ENCODE measurements at places on chromosomes 12 and 14.

- no peak for DNase-seq
Observed at GRCh38 chr14:21096438-21096837, 2.0 kb downstream of the ZNF219 start.

- DNase-seq = no peak
Observed at GRCh38 chr14:22689199-22689598, 45.0 kb upstream of the OR6J1 start.

GRCh38 chr12:94717108-94717507 lies 66.8 kb upstream of the TMCC3 start:
- DNase-seq = no peak

DNA sequence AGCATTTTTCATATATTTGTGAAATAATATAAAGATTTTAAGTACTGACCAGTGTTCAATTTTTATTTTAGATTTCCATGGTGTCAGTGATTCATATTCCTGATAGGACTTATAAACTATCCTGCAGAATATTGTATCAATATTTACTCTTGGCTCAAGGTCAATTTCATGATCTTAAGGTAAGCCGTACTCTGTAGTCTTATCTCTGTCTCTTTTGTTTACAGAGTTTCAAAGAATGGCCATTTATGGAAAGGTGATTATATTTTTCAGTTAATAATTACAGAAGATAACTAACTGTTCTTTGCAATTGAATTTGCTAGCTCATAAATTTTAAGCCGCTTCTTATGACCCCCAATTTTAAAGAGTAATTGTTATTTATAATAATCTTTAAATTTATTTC lies 27.9 kb downstream of the CGRRF1 start:
- no peak for DNase-seq

GRCh38 chr12:131128556-131128955 lies 174.8 kb downstream of the ADGRD1 start:
- DNase-seq = no peak

DNA sequence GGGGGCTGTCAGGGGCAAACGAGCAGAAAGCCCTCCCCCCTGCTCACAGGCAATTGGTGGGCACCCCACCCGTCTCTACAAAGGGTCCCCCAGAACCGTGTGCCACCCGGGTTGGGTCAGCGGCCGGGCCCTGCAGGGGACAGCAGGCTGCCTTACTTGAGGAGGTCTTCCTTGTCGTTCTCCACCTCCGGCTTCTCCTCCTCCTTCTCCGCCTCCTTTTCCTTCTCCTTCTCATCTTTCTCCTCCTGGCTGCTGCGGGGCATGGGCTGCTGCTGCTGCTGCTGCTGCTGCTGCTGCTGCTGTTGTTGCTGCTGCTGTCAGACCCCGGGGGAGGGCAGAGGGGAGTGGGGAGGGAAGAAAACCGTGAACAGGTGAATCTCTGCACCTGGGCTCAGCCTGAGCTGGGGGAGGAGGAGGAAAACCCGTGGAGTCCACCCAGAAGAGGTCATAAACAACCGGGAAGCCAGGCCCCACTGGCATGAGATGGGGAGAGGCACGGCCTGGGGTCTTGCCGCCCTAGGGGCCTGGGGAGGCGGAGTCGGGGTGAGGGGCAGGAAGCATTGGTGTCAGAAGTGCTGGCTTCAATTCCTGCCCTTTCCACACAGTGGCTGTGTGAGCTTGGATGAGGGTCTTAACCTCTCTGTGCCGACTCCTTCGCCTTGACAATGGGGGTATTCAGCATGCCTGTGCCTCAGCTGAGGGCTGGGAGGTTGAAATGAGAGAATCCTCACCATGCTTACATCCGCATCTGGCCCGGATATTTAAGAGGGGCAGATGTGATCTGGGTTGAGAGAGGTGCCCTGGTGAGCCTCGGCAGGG lies 107.6 kb downstream of the RFLNA start:
- no peak for DNase-seq

GRCh38 chr14:42299692-42300091 lies 693.0 kb downstream of the LRFN5 start:
- no peak for DNase-seq

- DNase-seq = no peak
Observed at GRCh38 chr14:37428954-37429353, 166.1 kb downstream of the FOXA1 start.

DNA sequence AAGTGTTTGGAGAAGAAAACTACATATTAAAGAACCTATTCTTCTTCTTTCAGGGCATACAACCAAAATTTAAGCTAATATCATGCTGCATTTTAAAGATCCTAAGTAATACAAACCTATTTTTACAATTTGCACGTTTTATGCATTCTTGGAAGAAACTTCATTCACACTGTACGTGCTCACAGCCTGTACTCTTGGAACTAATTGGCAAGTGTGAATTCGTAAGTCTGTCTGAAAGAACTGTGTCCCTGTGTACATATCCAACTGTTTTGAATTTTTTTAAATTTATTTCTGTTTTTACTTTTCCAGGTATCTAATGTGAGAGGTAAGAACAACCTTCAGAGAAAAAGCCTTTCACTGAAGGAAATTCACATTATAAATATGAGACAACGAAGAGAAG lies 347.0 kb downstream of the MDGA2 start:
- no peak for DNase-seq

GRCh38 chr12:72472350-72472749 lies 200.2 kb downstream of the TRHDE start:
- no peak for DNase-seq

GRCh38 chr12:112907415-112908157 lies 824 bp downstream of the OAS1 start:
- no peak for DNase-seq

DNA sequence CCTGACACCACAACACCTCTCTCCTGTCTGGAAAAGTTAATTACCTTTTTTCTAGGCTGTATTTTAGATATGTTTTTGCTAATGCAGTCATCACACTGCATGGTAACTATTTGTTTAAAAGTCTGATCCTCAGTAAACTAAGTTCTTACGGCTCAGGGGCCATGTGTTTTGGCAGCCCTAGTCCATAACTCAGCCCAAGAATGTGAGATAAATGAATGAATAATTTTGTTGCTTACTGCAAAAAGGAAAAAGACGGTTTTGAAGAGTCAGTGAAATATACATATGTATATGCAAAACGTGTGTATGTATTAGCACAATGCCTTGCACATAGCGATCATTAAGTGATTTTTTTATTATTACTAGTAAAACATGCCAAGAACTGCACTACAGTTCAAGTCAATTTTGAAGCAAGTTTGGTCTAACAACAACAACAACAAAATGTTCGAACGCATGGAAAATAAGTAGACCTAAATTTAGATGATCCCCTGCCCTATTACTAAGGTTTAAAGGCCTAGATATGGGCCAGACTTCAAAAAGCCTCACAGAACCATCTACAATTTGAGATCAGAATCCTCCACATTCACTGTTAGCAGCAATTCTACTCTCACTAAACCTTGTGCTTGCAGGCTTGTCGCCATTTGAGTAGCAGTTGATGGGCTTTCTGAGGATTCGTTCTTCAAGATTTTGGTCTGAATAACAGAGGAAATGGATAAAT lies 140.0 kb downstream of the NDUFA12 start:
- no peak for DNase-seq

DNA sequence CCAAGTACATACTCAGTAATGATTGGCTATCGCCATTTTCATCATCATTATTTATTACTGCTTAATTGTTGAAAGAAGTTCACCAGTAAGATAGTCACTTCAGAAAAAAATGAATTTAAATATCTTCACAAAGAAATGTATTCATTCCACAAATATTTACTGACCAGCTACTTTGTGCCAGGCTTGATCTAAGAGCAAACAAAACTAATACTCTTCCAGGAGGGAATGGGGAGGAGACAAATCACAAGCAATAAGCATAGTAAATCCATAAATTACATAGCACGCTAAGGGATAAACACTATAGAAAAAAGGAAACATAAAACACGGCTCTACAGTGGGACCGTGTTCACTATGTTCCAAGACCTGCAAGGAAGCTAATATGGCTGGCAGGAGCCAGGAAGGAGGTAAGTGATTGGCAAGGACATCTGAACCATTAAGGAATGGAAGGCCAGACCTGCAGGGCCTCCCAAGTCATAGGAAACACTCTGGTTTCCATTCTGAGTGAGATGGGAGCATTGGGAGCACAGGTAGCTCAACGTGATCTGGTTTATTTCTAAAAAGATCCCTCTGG lies 27.5 kb downstream of the ITPR2 start:
- no peak for DNase-seq

DNA sequence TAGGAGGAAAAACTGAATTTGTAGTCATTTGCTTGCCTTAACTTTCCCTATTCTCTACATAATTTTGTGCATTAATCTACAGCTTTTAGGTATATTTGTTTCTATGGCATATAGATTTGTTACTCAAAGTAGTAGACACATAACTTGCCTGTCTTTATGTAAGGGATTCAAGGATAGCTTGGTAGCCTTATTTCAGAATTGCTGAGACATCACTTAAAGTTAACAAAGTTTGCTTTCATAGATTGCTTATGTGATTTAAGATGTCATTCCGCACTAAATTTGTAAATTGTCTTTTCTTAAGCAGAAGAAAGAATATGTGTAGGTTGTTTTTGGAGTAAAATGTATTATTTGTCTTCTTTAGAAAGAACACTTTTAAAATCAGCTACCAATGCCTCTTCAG lies 477.7 kb upstream of the NOVA1 start:
- DNase-seq = no peak

DNA sequence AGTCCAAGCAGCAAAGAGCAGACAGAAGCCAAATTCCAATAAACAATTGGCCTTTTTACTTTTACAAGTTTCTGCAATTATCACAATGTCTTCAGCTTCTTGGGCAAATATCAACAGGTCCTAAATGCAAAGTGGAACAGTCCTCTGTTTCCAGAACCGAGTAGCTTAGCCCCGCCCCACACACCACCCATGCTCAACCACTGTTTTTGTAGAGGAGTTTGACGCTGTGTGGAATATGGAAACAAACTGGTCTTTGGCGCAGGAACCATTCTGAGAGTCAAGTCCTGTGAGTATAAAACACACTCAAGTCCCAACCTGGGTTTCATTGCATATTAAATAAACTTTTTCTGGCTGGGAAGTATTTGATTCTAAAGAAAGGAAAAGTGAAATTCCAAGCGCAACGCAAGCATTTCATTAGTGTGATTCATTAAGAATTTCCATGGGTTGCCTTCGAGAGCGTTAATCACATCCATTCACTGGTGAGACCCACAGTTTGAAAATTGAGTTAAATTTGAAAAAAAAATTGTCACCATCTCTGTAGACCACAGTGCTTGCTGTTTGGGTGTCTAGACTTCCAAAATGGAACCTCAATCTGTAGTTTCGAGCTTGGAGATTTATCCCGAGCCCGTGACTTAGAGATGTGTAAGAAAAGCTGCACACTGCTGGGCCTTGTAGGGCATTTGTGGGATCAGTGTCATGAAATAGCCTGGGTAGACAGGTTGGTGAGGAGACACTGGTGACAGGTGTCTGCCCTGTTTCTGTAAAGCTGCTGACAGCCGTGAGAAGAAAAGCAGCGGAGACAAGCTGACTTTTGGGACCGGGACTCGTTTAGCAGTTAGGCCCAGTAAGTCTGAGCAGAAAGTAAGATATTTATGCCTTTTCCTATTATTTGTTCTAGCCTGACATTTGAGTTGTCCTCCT lies 96.1 kb downstream of the DAD1 start:
- DNase-seq = no peak

- no peak for DNase-seq
Observed at GRCh38 chr14:95255487-95255886, 64.2 kb downstream of the CLMN start.

GRCh38 chr12:57518176-57518919 lies 2.0 kb downstream of the DDIT3 start:
- DNase-seq = no peak

DNA sequence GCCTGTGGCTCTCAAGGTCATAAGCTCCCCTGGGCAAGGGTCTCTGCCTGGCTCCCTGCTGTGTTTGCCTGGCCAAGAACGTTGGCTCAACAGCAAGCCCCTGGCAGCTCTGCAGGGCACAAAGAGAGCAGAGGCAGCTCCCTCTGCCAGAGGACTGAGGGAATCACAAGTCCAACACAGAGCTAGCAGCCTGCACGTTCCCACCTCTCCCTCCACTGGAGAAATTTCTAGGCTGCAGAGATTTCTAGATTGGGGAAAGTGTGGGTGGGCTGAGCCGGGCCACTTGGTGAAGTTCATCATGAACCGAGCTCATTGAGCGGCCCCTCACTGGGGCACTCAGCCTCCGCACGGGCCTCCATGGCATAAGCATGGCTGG lies 19.8 kb downstream of the ZFYVE21 start:
- no peak for DNase-seq

GRCh38 chr12:78210894-78211302 lies 380.2 kb downstream of the NAV3 start:
- DNase-seq = no peak

- DNase-seq = no peak
Observed at GRCh38 chr12:55816881-55817344, 611 bp downstream of the SARNP start.

Measured in stimulated activated CD8-positive, alpha-beta memory T cell treated with anti-CD3 and anti-CD28 coated beads, Interleukin-4, amount 100 ng/mL, for 48 hours (primary cell).